Glutamatergic neuron (in vitro differentiated cells): ENCODE measurements at places on chromosomes 3 and 15. TPM values are rescaled to one million over a fixed set of nuclear protein-coding genes. Genes with fewer than 3 reads are reported as not detected.
A peak's percentile ranks its signal among the peaks of the same experiment; 100 is the strongest.

GRCh38 chr3:165070682-165071081, 7.6 kb downstream of the SI start:
- H3K4me3 ChIP-seq = no peak overlapping the region
- no peaks in the 10 kb centered on the region for H3K36me3 ChIP-seq
- H3K27me3 ChIP-seq = no peaks in the 10 kb centered on the region
- no peaks in the 10 kb centered on the region for H3K4me1 ChIP-seq

DNA sequence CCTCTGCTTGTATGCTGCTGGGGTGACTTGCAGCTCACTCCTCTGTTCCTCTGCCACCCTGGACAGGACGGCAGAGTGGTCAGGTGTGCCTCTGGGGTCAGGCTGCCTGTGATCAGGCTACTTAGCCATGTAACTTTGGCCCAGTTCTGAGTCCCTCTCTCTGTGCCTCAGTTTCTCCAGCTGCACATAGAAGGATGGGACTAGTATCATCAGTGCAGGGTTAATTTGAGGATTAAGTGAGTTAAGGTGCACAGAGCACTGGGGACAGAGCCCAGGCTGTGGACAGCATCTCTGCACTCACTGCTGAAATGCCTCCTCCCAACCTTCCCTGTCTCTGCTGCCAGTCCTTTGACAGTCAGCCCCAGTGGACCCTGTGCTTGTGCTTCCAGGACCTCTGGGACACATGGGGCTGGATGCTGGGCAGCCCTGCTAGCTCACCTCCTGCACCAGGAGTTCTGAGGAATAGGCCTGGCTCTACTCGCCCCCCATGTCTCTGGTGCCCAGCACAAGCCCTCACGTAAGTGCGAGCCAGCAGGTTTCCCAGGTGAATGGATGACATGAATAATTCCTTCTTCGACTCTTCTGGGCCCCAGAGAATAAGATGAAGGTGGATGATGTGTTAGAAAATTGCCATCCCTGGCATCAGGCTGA, 19.3 kb upstream of the PRR23E start:
- H3K36me3 ChIP-seq = peaks cover 7% of the 10 kb centered on the region
- no peak for DNase-seq
- peaks cover 4% of the 10 kb centered on the region for H3K27me3 ChIP-seq

DNA sequence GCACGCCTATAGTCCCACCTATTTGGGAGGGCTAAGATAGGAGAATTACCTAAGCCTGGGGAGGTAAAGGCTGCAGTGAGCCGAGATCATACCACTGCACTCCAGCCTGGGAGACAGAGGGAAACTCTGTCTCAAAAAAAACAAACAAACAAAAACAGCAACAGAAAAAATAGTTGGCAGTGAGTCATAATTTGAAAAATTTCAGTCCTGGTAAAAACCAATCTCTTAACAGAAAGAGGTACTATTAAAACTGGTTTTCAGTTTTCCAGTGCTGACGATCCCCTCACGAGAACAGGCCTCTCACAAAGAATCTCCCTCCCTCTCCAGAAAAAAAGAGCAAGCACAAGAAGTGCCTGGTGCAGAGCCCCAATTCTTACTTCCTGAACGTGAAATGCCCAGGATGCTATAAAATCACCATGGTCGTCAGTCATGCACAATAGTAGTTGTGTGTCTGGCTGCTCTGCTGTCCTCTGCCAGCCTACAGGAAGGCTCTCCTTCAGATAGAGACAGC, 22.8 kb upstream of the MAP4 start:
- H3K4me1 ChIP-seq = peaks cover 15% of the 10 kb centered on the region
- H3K27ac ChIP-seq = peak overlapping the region; percentile 94
- no peaks in the 10 kb centered on the region for H3K36me3 ChIP-seq
- no peak for DNase-seq
- H3K4me3 ChIP-seq = peak overlapping the region; percentile 58
- H3K27me3 ChIP-seq = peaks cover 1% of the 10 kb centered on the region

The HIGD2B gene
- total RNA-seq = not detected

The TMEM266 gene
- 1.3 TPM for total RNA-seq

DNA sequence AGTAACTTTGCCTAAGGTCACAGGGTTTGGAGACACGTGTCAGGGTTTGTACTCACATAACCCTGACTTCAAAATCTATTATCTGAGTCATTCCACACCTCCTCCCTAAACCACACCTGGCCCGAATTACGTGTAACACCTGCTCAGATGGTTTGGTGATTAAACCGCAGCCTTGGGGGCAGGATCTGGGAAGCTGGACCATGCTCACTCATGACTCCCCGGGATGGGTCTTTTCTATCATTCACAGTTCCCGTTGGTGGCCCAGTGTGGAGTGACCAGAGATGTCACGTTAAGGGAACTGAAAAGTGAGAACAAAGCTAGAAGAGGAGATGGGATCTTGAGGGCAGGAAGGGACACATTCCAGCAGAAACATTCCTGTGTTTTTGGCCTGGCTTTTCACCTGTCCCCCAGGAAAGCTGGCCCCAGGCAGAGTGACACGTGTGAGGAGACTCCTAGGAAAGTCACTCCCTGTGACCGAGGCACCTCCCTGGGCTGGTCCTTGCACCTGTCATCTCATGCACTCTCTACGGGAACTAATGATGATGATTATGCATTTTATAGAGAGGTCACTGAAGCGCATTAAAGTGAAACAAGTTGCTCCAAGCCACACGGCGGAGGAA, 75.4 kb upstream of the POMGNT2 start:
- H3K36me3 ChIP-seq = no peaks in the 10 kb centered on the region
- H3K27ac ChIP-seq = no peak overlapping the region
- H3K27me3 ChIP-seq = no peaks in the 10 kb centered on the region
- no peak for DNase-seq
- no peak overlapping the region for H3K4me3 ChIP-seq

The USP50 gene
- not detected for total RNA-seq

The VPS18 gene
- 33.5 TPM for total RNA-seq
